ENCODE measurements at places on chromosomes 11 and 22.

GRCh38 chr22:30196141-30196879 lies 50.2 kb downstream of the LIF start:
- DNase-seq, result no peak

- no peak for DNase-seq
These were observed 26.2 kb downstream of the TBC1D22A start for GRCh38 chr22:46788441-46789172.

DNA sequence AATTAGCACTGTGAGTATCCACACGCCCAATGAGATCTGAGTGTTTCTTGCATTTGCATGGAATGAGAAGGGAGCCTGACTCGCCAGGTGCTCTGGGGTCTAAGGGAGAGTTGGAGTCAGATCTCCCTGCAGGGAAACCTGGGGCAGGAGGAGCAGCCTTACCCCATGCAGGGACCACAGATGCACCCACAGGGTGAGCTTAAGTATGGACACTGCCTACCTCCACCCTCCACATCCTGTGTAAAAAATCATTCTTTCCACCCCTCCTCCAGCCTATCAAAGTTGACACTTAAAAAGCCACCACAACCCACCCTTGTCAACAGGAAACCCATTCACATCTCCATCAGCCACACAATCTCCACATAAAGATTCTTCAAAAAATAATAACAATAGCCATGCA lies 67.0 kb upstream of the IGLL5 start:
- DNase-seq, result no peak

DNA sequence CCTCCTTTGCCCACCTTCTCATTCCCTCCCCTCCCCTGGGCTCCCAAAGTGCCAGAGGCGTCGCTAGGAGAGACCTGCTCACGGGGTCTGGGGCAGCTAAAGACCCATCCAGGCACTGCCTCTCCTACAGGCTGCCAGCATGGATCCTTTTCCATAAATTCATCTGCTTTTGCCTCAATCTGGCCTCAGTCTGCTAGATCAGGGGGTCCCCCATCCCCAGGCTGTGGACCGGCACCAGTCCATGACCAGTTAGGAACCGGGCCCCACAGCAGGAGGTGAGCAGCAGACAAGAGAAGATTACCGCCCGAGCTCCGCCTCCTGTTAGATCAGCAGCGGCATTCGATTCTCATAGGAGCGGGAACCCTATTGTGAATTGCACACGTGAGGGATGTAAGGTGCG lies 12.3 kb downstream of the LTO1 start:
- DNase-seq, result no peak

DNA sequence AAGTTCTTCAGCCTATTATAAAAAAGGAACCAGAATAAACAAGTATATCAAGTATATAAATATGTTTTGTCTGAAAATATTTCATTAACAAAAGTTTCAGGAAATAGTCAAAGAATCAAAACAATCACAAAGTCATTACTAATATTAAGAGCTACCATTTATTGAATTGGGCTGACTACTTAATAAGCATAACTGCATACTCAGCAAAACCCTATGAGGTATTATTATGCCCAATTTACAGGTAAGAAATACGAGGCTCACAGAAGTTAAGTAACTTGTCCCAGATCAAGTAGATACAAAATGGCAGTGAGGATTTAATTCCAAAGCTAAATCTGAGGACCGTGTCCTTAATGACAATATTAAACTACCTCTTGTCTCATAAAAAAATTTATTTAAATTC lies 52.2 kb downstream of the EIF3M start:
- DNase-seq, result no peak

- DNase-seq, result no peak
These were observed 3.9 kb upstream of the VSIG10L2 start for GRCh38 chr11:125941619-125942611.

GRCh38 chr11:99383648-99384245 lies 363.0 kb downstream of the CNTN5 start:
- no peak for DNase-seq

DNA sequence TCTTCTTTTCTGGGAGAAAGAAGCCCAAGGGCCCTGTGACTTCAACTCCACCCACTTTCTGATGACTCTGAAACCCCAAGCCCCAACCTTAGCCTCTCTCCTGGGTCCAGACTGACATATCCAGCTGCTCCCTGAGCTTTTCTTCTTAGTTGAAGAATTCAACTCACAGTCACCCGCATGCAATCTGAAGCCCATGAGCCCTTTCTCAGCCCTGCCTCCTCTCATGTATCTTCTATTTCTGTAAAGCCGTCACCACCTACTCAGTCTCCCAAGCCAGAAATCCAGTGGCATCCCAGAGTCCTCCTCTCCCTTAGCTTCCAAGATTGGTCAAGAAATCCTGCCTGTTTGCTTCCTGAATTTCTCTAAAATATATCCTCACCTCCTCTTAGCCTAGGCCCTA lies 7.1 kb upstream of the TMA7B start:
- no peak for DNase-seq

GRCh38 chr11:74739546-74740270 lies 8.5 kb upstream of the CHRDL2 start:
- DNase-seq, result no peak

DNA sequence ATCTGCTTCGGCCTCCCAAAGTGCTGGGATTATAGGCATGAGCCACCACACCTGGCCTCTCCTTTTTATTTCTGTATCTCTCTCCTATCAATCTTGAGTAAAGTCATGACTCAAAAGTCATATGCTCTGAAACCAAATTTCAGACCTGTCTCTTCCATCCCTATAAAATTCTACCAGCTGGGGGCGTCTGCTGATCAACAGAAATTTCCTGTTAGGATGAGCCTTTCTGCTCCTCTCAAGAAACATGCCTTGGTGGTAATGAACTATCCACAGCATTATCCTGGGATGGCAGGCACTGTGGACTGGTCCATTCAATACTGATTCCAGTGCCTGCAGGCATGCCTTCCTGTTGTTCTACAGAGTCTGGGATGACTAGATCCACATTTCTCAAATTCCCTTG lies 472.6 kb downstream of the NELL1 start:
- DNase-seq, result no peak

DNA sequence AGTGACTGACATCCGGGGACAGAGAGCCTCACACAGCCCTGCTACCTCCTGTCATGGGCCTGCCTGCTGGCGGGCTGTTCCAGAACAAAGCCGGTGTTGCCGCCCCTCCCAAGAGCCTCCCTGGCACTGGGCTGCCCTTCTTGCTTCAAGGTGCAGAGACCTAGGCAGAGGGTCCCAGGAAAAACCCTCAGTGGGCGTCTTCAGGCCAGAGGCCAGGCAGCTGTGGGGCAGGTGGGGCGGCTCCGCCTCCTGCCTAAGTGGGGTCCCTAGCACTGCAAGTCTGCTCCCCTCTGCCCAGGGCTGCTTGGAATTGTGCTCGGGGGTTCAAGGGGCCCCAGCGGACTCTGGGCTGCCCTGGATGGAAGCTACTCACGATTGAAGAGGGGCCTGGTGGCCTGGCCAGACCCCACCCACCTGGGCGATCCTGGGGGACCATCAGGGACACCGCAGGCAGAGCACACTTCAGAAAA lies 20.4 kb upstream of the GNB1L start:
- DNase-seq, result no peak

GRCh38 chr11:115290479-115290878 lies 213.7 kb downstream of the CADM1 start:
- DNase-seq, result no peak

GRCh38 chr11:396948-397548 lies 3.0 kb downstream of the PKP3 start:
- DNase-seq, result no peak

Data from cortex of kidney (tissue), 1 donor.